SW480 (cell line): ENCODE measurements at places on chromosomes 3 and 15.
A peak's percentile ranks its signal among the peaks of the same experiment; 100 is the strongest.

DNA sequence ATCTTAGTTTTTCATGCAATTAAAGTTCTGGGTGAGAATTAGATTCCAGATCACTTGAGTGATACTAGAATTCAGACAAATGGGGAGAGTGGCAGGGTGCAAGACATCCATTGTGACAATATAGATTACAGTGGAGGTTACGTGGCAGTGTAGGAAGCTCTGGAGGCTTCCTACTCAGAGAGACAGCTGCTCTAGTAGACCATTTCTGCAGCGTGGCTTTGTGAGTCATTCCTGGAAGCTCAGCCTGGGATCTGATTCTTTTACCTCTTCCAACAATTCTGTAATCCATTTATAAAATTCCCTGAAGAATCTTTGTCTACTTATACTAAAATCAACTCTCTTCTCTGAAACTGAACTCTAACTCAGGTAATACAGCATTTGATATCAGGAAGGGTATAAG is 90.4 kb upstream of the ASB14 start:
- DNase-seq: no peak

DNA sequence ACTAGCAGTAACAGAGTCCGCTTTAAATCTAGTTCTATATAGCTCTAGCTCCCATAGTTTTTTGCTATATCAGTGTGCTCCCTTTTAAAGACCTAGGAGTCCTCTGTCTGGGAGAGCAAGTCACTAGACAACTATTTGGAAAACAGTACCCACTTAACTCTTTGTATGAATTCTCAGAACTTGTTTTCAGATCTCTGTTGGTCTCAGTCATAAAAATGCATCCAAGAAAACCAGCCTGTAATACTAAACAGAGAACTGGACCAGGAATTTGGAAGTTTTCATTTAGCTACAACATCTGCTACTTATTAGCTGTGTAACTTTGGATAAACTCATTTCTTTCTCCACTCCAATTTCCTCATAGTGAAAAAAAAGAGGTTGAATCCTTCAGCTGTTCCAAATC is 56.9 kb upstream of the C3orf49 start:
- DNase-seq: no peak

GRCh38 chr3:111895071-111895470 is 36.0 kb downstream of the PHLDB2 start:
- DNase-seq: peak; percentile 35

GRCh38 chr3:123104550-123104949 is 37.7 kb downstream of the PDIA5 start:
- no peak for DNase-seq

DNA sequence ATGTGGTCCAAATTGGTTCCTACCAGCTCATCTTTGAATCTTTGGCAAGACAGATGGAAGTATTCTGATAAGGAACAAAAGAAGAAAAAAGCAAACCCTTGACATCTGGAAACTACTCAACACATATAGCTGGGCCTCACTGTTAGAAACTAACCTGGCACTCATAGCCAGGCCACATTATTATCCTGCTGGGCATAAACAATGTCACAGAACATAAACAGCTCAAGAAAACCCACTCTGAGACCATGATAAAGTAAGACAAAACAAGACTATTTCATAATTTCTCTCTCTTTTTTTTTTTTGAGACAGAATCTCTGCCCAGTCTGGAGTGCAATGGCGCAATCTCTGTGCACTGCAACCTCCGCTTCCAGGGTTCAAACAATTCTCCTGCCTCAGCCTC is 1093.2 kb downstream of the FHIT start:
- DNase-seq: no peak

DNA sequence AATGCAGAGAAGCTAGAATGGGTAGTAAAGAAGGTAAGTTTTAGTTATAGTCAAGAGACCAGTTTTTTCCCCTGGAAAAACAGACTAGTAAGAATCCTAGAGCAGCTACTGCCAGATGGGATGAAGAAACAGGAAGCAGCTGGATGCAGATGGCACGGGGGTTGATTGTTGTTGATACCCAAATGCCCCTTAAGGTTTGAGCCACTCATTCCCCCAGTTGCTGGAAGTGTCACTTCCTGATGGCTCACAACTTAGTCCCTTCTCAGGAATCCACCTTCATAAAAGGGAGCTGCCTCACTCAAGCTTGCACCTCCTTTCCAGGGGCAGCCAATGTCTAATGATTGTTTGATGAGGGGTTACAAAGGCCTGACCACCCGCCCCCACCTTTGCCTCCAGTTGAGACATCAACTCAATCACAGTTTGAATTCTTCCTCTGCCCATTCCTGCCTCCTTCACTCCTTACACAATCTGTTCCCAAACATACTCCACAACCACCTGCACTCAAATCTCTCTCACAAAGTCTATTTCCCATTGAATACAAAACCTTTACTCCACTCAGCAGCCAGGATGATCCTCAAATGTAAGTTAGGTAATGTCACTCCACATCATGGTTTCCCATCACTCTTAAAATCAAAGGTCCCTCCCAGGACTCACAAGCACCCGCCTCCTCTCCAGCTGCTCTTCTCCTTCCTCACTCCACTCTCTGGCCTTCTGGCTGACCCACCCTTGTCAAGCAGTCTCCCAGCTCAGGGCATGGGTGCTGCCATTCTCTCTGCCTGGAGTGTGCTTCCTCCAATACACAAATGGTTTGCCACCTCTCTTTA is 450.1 kb upstream of the THBS1 start:
- DNase-seq: no peak

DNA sequence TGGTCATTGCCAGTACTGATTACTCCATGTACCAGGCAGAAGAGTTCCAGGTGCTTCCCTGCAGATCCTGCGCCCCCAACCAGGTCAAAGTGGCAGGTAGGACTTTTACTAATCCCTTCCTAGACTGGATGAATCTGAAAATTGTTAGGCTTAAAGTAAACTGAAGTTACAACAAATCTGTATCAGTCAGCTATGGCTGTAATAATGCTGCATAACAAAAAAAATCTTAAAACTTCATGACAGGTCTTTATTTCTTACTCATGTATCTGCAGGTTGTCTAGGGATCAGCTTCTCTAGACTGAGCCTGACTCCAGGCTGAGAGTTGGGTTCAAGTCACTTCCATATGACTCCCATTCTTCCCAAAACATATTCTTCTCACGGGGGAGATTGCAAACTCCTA is 93.7 kb downstream of the MESD start:
- DNase-seq: no peak

DNA sequence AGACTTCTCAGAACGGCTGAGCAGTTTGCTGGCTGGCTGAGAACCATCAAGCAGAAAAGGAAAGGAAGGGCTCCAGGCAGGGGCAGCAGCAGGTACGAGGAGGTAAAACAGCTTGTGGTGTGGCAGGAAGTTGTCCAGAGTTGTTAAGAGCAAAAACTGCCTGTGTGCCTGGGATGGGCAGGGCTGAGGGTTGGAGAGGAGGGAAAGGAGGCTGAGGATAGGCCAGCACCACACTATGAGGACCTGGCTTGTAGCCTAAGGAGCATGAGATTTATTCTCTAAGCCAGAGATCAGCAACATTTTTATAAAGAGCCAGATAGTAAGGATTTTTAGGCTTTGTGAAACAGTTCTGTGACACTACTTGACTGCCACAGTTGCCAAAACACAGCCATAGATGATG is 8.0 kb downstream of the IGSF10 start:
- DNase-seq: no peak

- no peak for DNase-seq
Measured at GRCh38 chr3:171842864-171843518, at the start of gene TMEM212. TMEM212 (plus strand) TSS chr3:171843349; CDS start chr3:171843384, 35 bp downstream.

- no peak for DNase-seq
Measured at GRCh38 chr3:189589179-189589569, 42.0 kb upstream of the TP63 start.

- DNase-seq: no peak
Measured at GRCh38 chr15:70351941-70352774, 254.4 kb upstream of the TLE3 start.

- no peak for DNase-seq
Measured at GRCh38 chr3:127084401-127084990, 101.6 kb downstream of the PLXNA1 start.

DNA sequence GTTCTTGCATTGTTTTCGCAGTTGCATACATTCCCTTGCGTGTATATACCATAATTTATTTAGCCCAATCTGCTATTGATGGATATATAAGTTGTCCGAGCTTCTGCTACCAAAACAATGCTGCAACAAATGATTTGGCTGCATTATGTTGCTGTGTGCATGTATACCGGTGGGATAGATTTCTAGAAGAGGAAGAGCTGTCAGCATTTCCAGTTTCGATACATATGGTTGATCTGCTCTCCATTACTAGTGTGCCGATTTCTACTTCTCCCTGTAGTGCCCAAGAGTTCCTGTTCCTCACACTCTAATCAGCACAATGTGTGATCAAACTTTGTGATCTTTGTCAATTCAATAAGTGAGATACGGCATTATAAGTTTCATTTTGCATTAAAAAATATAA is 92.8 kb upstream of the NMNAT3 start:
- DNase-seq: no peak

DNA sequence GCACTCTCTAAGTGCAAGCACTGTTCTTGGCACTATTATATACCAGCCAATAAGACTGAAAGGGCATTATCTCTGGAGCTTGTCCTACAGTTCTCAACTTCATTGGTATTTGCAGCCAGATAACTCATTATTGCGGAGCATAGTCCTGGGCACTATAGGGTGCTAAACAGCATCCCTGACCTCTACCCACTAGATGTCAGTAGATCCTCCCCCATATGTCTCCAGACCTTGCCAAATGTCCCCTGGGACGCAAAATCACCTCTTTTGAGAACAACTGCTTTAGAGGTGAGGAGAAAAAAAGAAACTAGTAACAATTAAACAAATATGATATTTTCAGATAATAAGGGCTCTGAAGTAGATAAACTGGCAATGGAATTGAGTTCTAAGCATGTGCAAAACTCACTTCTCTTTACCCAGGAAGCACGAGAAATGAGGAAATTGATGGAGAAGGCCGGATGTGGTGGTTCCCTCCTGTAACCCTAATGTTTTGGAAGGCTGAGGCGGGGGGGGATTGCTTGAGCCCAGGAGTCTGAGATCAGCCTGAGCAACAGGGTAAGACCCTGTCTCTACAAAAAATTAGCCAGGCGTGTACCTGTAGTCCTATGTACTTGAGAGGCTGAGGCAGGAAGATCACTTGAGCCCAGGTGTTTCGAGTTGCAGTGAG is 61.4 kb downstream of the FRMD4B start:
- peak; percentile 17 for DNase-seq

- DNase-seq: no peak
Measured at GRCh38 chr3:179880868-179881267, 155.9 kb downstream of the PEX5L start.

- no peak for DNase-seq
Measured at GRCh38 chr3:183534249-183534648, 21.3 kb downstream of the KLHL6 start.

DNA sequence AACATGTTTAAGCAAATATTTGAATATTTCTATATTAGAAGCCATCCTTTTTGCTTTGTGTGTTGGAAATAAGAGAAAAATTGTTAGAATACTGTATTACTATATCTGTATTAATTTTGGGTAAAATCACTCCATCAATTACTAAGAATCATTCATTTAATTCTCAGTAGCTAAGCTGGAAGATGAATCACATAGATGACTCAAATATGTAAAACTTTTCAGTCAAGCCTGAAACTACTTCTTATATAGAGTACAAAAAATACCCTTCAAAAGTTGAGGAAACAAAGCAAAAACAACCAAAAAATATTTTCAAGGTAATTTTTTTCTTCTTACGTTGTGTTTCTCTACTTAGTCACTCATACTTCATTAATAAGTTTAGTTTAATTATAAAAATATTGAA is 205.7 kb upstream of the ROBO1 start:
- DNase-seq: no peak

DNA sequence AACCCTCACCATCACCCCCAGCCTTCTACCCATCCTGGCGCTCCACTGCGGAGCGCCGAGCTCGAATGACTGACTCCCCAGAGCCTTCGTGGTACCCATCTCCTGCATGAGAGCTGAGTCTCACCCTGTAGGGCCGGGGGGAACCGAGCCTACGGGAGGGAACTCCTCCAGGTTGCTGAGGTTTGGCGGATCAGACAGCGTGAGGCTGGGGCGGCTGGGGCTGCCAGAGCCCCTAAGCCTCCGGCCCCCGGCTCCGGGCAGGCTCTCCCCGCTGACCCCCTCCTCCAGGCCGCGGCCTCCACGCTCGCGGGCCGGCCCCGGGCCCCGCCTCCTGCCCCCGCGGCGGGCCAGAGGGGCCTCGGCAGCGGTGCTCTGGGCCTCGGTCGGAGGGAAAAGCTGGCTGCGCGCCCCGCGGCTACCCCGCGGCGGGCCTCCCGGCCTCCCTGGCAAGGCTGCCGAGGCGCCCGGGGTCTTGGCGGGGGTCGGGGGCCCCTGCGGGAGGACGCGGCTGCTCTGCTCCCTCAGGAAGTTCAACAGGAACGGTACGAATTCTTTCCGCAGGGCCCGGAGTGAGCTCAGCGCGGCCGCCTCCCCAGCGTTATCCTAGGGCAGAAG is 643 bp downstream of the CDAN1 start:
- DNase-seq: no peak

- DNase-seq: no peak
Measured at GRCh38 chr3:179967622-179968021, 69.1 kb downstream of the PEX5L start.

- DNase-seq: no peak
Measured at GRCh38 chr3:152097120-152097519, 171.6 kb upstream of the MBNL1 start.
